ENCODE measurements at places on chromosomes 3 and 15. TPM values are rescaled to one million over a fixed set of nuclear protein-coding genes. Genes with fewer than 3 reads are reported as not detected.

- DNase-seq = no peak
Measured at GRCh38 chr3:178083906-178084866, 452.1 kb upstream of the KCNMB2 start.

DNA sequence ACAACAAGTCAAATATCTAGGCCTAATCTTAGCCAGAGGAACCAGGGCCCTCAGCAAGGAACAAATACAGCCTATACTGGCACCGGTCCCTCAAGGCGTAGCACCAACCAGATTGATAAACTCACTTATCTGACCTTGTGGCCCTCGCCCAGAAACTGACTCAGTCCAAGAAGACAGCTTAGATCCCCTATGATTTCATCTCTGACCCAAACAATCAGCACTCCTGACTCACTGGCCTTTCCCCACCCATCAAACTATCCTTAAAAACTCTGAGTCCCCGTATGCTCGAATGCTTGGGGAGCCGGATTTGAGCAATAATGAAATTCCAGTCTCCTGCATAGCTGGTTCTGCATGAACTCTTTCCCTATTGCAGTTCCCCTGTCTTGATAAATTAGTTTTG is 1.6 kb upstream of the SORD start:
- DNase-seq = no peak

Gene SLC9C1
- not detected for polyA plus RNA-seq

DNA sequence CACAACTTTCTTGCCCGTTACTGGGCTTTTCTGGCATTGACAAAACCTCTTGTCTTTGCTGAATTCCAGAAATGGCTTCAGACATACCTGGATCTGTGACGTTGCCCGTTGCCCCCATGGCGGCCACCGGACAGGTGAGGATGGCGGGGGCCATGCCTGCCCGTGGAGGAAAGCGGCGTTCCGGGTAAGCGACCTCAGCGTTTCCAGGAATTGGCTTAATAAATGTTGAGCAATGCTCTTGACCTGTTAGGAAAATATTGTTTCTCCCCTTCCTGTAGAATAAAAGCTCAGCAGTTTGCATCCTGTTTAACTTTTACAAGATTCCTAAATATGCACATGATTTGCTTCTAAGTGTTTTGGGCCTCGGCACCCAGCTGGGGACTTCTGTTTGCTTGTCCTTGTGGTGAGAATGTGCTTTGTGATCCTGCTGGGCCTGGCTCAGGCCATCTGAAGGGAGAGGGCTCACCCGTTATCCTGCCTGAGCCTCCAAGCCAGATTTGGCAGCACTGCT is 46.7 kb downstream of the ARNT2 start:
- DNase-seq = no peak

DNA sequence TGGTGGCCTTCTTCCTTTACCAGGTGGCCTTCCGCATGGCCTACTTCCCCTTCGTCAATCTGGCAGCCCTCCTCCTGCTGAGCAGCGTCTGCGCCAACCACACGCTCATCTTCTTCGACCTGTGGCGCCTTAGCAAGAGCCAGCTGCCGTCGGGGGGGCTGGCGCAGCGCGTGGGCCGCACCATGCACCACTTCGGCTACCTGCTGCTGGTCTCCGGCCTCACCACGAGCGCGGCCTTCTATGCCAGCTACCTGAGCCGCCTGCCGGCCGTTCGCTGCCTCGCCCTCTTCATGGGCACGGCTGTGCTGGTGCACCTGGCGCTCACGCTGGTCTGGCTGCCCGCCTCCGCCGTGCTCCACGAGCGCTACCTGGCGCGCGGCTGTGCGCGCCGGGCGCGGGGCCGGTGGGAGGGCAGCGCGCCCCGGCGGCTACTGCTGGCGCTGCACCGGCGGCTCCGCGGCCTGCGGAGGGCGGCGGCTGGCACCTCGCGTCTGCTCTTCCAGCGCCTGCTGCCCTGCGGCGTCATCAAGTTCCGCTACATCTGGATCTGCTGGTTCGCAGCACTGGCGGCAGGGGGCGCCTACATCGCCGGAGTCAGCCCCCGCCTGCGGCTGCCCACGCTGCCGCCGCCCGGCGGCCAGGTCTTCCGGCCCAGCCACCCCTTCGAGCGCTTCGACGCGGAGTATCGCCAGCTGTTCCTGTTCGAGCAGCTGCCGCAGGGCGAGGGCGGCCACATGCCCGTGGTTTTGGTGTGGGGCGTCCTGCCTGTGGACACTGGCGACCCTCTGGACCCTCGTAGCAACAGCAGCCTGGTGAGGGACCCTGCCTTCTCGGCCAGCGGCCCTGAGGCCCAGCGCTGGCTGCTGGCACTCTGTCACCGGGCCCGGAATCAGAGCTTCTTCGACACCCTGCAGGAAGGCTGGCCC is 9.9 kb downstream of the DISP2 start:
- DNase-seq = peak; percentile 55

- no peak for DNase-seq
Measured at GRCh38 chr3:99640214-99640851, 1.9 kb downstream of the COL8A1 start.

Gene STRC
- not detected for polyA plus RNA-seq

GRCh38 chr3:184459355-184459754 is 79.5 kb downstream of the CHRD start:
- DNase-seq = peak; percentile 70

DNA sequence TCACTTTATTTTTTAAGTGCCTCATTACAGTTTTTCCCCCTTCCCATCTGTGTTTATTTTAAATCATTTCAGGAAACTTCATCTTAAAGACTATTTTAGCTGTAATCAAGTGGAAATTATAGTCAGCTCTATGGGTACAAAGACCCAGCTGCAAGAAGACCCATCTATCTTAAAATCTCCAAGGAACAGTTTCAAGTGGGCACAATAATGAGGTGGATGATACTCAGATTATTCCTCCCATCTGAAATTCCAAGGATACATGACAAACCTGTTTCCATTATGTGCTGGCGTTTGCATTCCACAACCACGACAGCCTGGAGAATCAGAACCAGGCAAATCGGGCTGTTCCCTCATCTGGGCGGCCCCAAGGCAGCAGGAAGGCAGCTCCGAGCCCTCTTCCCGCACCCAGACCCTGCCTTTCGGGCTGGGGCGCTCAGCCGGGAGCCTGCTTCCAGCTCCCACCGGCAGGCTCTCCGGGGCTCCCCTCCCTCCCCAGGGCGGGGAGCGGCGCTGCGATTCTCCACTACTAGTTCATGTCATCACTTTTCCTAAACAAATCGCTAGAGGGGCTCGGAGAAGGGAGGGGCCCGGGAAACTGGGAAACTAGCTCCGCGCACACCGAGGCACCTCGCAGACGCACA is at the start of gene MGLL:
Gene MGLL, minus strand, starts transcription at position 475 of the 641 bp plus-strand sequence. Its CDS starts 197 bp downstream, at position 278.
- no peak for DNase-seq

Gene TRIM42
- not detected for polyA plus RNA-seq

Gene ARL6IP5
- 150 TPM for polyA plus RNA-seq

Gene CCDC80
- 289 TPM for polyA plus RNA-seq

- DNase-seq = no peak
Measured at GRCh38 chr15:76418352-76419140, 82.0 kb downstream of the ISL2 start.
